ENCODE measurements at places on chromosomes 6 and 20. TPM values are rescaled to one million over a fixed set of nuclear protein-coding genes. Genes with fewer than 3 reads are reported as not detected.

GRCh38 chr6:113539202-113539601 lies 317.9 kb upstream of the MARCKS start:
- DNase-seq: no peak

Gene HLA-DRB5
- total RNA-seq: not detected

DNA sequence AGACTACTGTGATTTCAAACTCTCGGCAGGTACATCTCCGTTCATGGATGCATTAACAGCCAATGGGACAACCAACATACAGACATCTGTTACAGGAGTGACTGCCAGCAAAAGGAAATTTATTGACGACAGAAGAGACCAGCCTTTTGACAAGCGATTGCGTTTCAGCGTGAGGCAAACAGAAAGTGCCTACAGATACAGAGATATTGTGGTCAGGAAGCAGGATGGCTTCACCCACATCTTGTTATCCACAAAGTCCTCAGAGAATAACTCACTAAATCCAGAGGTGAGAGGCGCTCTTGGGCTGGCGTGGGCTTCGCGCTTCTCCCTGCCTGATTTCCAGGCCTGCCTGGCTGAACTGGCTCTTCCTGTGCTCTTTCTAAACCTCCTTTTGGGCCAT lies 68.4 kb downstream of the RPP40 start:
- peak; percentile 62 for DNase-seq

- no peak for DNase-seq
Observed at GRCh38 chr20:22826306-22827230, 208.5 kb upstream of the SSTR4 start.

Gene SLA2
- total RNA-seq: 44.9 TPM

DNA sequence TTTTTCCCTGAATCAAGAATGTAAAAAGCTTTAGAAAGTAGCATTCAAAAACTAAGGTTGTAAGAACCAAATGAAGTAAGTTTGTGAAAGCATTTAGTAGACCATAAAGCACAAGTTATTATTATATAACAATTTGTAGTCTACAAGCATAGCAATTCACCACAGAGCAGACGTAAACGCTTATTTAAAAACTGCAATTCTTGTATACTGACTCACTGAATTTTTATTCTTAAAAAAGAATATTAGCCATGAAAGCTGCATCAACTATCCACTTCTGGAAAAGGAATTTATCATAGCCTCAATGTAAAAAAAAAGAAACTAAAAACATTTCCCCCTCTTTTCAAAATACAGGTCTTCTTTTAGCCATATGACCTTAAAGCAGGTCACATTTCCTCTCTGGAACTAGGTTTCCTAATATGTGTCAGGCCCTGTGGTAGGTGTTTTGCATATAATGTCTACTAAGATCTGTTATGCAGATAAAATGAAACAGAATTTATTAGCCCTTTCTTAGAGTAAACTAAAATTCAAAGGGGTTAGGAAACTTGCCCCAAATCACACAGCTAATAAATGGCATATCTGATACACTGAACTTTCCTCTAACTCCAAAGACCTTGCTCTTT lies 2.1 kb downstream of the MAP3K7 start:
- no peak for DNase-seq

Gene ZNF335
- 29.8 TPM for total RNA-seq

GRCh38 chr6:39347906-39348585 lies 25.5 kb upstream of the KCNK16 start:
- DNase-seq: peak; percentile 47

Gene F13A1
- total RNA-seq: not detected

DNA sequence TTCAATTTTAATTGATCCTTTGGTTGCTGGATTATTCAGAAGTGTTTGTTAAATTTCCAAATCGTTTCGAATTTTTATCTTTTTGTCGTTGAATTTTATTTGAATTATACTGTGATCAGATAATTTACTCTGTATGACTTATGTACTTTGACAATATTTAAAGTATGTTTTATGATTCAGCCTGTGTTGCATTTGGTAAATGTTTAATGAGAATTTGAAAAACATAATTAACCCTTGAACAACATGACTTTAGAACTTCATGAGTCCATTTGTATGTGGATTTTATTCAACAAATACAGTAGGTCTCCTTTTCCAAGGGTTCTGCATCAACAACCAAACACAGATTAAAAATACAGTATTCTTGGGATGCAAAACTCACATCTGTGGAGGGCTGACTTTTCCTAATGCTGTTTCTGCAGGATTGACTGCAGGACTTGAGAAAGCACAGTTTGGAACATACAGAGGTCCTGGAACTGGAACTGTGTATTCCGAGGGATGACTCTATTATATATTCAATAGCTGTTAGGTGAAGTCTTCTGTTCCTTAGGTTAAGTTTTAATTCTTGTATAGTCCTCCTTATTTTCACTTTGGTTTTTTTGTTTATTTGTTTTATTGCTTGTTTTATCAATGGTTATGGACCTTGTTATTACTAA lies 40.5 kb downstream of the FAM83B start:
- DNase-seq: no peak

Gene HLA-DQB1
- 2.9 TPM for total RNA-seq

Gene SIRPD
- total RNA-seq: not detected

- no peak for DNase-seq
Observed at GRCh38 chr20:40422656-40423055, 266.4 kb downstream of the MAFB start.

GRCh38 chr6:14128012-14128411 lies 10.4 kb downstream of the CD83 start:
- DNase-seq: no peak

DNA sequence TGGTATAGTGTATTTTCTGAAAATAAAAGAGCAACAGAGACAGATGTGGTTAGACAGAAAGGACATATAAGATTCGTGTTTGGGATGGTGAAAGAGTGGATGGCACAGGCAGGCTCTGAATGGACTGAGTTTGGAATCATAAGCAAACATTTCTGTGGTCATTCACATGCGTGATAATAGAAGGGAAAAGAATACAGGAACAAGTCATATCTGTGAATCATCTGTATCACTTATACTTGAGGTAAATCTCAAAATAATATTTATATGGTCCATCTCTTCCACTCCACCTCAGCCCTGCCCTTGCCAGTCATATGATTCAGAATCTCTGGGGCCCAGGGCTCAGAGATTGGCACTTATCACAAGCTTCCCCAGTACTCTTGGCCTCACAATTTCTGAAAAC lies 535.1 kb downstream of the BCKDHB start:
- no peak for DNase-seq
